Tongue (tissue), 3 donors: ENCODE measurements at places on chromosomes 7 and 10. TPM values are rescaled to one million over a fixed set of nuclear protein-coding genes. Genes with fewer than 3 reads are reported as not detected.

CSTF2T gene
- 33.4 TPM for total RNA-seq

- no peak for DNase-seq
Observed at GRCh38 chr10:60901561-60902235, 42.3 kb downstream of the RHOBTB1 start.

DNA sequence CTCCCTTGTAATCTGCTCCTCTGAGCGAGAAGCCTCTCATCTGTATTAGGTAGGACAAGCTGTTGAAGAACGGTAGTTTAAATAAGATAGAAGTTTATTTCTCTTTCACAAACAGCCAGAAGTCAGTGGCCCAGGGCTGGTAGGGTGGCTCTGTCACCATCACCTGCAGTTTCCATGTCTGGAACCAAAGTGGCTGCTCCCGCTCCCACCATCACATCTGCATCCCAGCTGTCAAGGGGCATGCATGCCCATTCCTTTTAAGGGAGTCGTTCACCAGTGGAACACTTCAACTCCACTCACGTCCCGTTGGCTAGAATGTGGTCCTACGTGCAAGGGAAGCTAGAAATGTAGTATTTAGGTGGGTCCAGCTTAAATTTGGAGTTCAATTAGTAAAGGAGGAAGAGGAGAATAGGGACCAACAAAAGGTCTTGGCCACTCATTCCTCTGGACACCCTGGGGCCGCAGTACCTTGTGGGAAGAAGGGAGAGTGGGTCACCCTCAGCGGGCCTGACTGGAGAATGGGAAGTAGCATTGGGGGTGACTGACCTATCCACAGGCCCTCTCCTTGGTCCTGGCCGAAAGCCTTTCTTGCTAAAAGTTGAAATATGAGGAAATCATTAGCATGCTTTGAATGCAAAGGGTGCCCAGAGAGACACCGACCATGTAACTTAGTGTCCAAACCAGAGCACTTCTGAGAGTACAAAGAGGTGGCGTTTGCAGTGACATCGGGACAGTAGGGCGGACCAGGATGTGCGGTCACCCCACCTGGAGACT lies 48.0 kb downstream of the ELFN1 start:
- no peak for DNase-seq

- DNase-seq, result no peak
Observed at GRCh38 chr10:132946311-132946710, 3.9 kb upstream of the CFAP46 start.

- peak; percentile 22 for DNase-seq
Observed at GRCh38 chr10:91856637-91857036, 52.6 kb downstream of the FGFBP3 start.

DNA sequence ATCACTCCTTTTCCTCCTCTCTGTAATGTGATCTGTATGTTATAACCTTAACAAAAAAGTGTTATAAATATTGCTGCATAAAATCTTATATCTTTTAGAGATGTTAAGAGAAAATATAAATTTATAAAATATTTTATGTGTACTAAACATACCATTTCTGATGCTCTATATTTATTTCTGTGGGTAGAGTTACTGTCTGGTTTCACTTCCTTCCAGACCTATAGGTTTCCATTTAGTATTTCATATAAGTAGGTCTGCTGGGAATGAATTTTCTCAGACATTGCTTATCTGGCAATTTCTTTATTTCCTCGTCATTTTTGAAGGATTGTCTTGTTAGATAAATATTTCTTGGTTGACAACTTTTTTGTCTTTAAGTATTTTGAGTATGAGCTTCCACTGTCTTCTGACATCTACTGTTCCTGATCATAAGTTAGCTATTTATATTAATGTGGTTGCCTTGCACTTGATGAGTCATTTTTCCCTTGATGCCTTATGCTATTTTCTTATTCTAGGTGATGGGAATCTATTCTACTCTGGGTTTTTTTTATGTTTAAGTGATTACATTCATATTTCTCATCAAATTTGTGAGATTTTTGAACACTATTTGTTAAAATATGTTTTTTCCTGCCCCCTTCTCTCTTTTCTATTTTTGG lies 11.2 kb upstream of the THSD7A start:
- DNase-seq, result no peak

GRCh38 chr7:38021892-38022291 lies 101.5 kb downstream of the EPDR1 start:
- no peak for DNase-seq

DNA sequence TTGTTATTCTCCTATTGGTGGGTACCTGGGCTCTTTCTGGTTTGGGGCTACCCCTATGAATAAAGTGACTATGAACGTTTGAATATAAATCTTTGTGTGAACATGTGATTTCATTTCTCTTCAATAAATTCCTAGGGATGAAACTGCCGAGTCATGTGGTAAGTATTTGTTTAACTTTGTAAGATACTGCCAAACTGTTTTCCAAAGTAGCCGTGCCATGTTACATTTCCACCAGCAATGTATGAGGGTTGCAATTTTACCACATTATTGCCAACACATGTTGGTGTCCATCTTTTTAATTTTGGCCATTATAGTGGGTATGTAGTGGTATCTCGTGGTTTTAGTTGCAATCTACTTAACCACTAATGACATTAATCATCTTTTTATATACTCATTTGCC lies 94.7 kb downstream of the ZNRF2 start:
- no peak for DNase-seq
